ENCODE measurements at places on chromosomes 2 and 18. TPM values are rescaled to one million over a fixed set of nuclear protein-coding genes. Genes with fewer than 3 reads are reported as not detected.
A peak's percentile ranks its signal among the peaks of the same experiment; 100 is the strongest.

GRCh38 chr2:231029563-231029962 lies 7.8 kb upstream of the C2orf72 start:
- no peak overlapping the region for H3K27ac ChIP-seq
- peaks cover 19% of the 10 kb centered on the region for H3K27me3 ChIP-seq
- peaks cover 9% of the 10 kb centered on the region for H3K4me1 ChIP-seq
- DNase-seq, result no peak

- peaks cover 32% of the 10 kb centered on the region for H3K27me3 ChIP-seq
- H3K27ac ChIP-seq, result no peak overlapping the region
- H3K36me3 ChIP-seq, result no peaks in the 10 kb centered on the region
- no peak for DNase-seq
Observed at GRCh38 chr2:239546541-239546940, 145.7 kb upstream of the HDAC4 start.

DNA sequence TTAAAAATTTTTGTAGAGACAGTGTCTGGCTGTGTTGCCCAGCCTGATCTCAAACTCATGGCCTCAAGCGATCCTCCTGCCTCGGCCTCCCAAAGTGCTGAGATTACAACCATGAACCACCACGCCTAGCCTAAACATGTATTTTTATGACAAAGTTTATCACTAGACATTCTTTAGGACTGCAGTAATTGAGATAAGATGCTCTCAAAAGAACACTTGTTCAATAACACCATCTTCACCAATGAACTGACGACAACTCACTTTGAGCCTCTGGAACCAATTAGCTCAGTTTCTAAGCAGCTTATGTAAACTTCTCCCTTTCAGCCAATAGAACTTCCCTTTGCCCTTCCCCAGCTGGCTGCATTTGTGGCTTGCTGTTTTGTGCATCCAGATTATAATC lies 15.3 kb upstream of the PPP4R1 start:
- DNase-seq, result no peak
- no peaks in the 10 kb centered on the region for H3K27me3 ChIP-seq
- H3K4me1 ChIP-seq, result no peaks in the 10 kb centered on the region
- no peaks in the 10 kb centered on the region for H3K36me3 ChIP-seq

GRCh38 chr2:172096626-172097547 lies 5.8 kb downstream of the DLX2 start:
- peaks cover 77% of the 10 kb centered on the region for H3K27me3 ChIP-seq
- H3K36me3 ChIP-seq, result no peaks in the 10 kb centered on the region
- no peak for DNase-seq
- no peak overlapping the region for H3K27ac ChIP-seq
- H3K4me1 ChIP-seq, result peaks cover 63% of the 10 kb centered on the region
- H3K4me3 ChIP-seq, result peak overlapping the region; percentile 57

DNA sequence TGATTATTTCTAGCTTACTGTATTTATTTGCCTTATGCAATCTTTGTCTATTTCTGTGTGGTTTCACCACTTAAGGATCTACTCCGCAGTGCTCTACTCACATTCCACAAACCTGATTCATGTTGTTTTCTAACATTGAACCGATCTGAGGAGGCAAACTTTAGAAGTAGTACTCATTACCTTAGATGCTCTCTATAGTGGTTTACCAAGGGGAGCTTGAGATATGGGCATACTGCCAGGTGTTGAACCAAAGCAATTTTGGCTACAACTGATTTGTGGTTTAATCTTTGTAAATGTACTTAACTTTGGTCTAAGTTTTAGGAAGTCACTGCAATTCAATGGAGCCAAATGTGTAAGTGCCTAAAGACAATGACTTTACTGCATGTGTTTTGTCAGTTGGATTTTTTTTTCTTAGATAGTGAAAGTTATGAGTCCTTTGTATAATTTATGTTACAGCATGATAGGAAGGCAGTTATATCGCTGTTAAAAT lies 50.1 kb downstream of the MAP2 start:
- no peaks in the 10 kb centered on the region for H3K4me1 ChIP-seq
- H3K27me3 ChIP-seq, result no peaks in the 10 kb centered on the region
- no peaks in the 10 kb centered on the region for H3K36me3 ChIP-seq

Gene AGXT
- total RNA-seq, result not detected

Gene FKBP1B
- total RNA-seq, result not detected

Gene NAGK
- 25.9 TPM for total RNA-seq

DNA sequence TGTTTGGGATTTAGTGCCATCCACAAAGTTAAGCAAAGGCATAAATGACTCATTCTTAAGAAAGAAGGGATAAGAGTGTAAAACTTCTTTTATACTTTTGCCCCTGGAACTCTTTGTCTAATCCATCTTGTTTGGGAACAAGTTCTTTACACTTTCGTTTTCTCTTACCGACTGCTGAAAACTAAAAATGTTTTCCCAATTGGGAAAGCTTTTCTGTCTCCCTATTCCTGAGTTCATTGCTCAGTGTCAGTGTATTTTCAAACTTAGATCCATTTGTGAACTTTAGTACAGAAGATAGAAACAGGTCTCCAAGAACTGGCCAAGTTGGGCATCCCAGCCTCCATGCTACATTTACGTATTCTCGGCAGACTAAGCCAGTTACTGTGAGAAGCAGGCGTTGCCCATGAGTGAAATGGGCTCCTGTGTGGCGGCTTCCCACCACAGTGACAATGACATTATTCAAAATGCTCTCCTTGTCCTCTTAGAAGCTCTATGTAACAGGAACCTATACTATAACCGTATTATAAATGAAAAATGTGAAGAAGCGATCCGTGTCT lies 51.7 kb downstream of the TGOLN2 start:
- peak overlapping the region; percentile 68 for H3K27ac ChIP-seq
- no peaks in the 10 kb centered on the region for H3K36me3 ChIP-seq
- H3K4me1 ChIP-seq, result peaks cover 37% of the 10 kb centered on the region

GRCh38 chr18:13435586-13436333 lies 217.2 kb downstream of the LDLRAD4 start:
- H3K36me3 ChIP-seq, result no peaks in the 10 kb centered on the region
- no peaks in the 10 kb centered on the region for H3K4me1 ChIP-seq
- no peak overlapping the region for H3K27ac ChIP-seq
- no peaks in the 10 kb centered on the region for H3K27me3 ChIP-seq
- no peak overlapping the region for H3K4me3 ChIP-seq
- DNase-seq, result peak; percentile 0

GRCh38 chr18:35390951-35391700 lies 14.0 kb upstream of the ZNF396 start:
- H3K36me3 ChIP-seq, result no peaks in the 10 kb centered on the region
- no peaks in the 10 kb centered on the region for H3K4me1 ChIP-seq
- DNase-seq, result no peak
- no peaks in the 10 kb centered on the region for H3K27me3 ChIP-seq

Gene CNPPD1
- total RNA-seq, result 25.5 TPM

Gene SERPINB4
- total RNA-seq, result not detected

GRCh38 chr2:70123051-70123828 lies 36.0 kb downstream of the PCBP1 start:
- no peaks in the 10 kb centered on the region for H3K36me3 ChIP-seq
- peaks cover 48% of the 10 kb centered on the region for H3K4me1 ChIP-seq
- H3K4me3 ChIP-seq, result no peak overlapping the region
- peak; percentile 66 for DNase-seq
- H3K27me3 ChIP-seq, result no peaks in the 10 kb centered on the region
- peak overlapping the region; percentile 99 for H3K27ac ChIP-seq

DNA sequence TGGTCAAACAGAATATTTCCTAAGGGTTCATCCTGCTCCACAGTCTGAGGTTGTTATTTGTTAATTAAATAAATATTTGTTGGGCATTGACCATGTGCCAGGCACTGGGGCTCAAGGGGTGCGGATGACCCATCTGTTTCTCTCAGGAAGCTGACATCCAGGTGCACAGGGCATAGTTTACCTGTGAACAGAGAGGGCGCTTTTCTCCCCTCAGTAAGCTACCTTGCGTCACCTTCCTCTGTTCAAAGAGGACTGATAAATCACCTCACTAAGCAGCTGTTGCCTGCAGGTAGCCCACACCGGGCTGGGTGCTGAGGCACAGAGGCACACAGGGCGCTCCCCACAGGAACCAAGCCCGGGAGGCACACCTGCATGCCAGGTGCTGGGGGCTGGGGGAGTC lies 41.6 kb downstream of the SH3RF3 start:
- peaks cover 28% of the 10 kb centered on the region for H3K4me1 ChIP-seq
- DNase-seq, result no peak
- H3K27me3 ChIP-seq, result no peaks in the 10 kb centered on the region
- H3K4me3 ChIP-seq, result no peak overlapping the region
- peak overlapping the region; percentile 85 for H3K27ac ChIP-seq

Gene COL3A1
- 174 TPM for total RNA-seq

Gene POMC
- total RNA-seq, result not detected

DNA sequence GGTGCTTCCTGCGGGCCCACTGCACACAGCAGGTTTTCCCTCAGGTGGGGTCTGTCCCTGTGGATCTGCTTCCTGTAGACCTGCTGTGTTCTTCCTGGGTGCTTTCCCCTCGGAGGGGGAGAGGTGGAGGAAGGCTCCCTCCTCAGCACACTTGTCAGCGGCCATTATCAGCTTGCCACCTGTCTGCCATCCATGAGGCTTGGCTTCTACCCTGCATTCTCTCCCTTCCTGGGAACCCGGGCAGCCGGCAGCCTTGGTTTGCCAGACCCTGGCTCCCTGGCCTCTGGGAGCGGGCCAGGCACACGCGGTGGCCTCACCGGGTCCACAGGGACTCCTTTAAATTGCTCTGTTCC lies 58.5 kb downstream of the INPP5D start:
- H3K36me3 ChIP-seq, result peaks cover 6% of the 10 kb centered on the region
- no peak overlapping the region for H3K27ac ChIP-seq
- DNase-seq, result no peak

- no peaks in the 10 kb centered on the region for H3K4me1 ChIP-seq
- no peak overlapping the region for H3K4me3 ChIP-seq
- no peak overlapping the region for H3K27ac ChIP-seq
- no peaks in the 10 kb centered on the region for H3K27me3 ChIP-seq
Observed at GRCh38 chr2:110818767-110819481, 86.6 kb downstream of the ACOXL start.

GRCh38 chr2:28404086-28404485 lies 11.4 kb downstream of the FOSL2 start:
- H3K27ac ChIP-seq, result peak overlapping the region; percentile 23
- peaks cover 90% of the 10 kb centered on the region for H3K36me3 ChIP-seq
- H3K4me3 ChIP-seq, result no peak overlapping the region
- peaks cover 100% of the 10 kb centered on the region for H3K4me1 ChIP-seq

DNA sequence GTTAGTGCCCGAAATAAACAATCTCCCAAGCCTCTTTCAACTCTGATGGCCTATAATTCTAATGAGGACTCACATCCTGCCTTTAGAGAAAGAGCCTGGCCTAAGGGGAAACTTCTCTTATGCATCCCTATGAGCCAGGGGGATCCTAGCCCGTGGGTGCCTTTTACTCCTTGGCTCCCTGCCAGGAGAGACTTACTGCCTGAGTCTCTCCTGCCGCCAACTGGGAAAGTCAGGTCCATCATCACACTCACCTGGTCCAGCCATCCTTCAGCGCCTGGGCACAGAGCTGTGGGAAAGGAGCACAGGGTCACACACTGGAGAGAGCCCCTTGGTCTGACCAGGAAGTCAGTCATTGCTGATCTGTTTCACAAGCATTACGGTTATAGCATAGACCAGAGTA lies 24.1 kb downstream of the ENOSF1 start:
- H3K27me3 ChIP-seq, result no peaks in the 10 kb centered on the region
- H3K27ac ChIP-seq, result no peak overlapping the region
- H3K36me3 ChIP-seq, result peaks cover 25% of the 10 kb centered on the region
- no peak for DNase-seq

GRCh38 chr2:180219491-180219890 lies 212.4 kb upstream of the CWC22 start:
- DNase-seq, result peak; percentile 8
- no peak overlapping the region for H3K27ac ChIP-seq
- H3K4me3 ChIP-seq, result no peak overlapping the region
- H3K27me3 ChIP-seq, result no peaks in the 10 kb centered on the region
- H3K4me1 ChIP-seq, result peaks cover 4% of the 10 kb centered on the region

Gene TFPI
- total RNA-seq, result 23.9 TPM
